Stomach (tissue), 19 donors: ENCODE measurements at places on chromosomes 2 and 18. TPM values are rescaled to one million over a fixed set of nuclear protein-coding genes. Genes with fewer than 3 reads are reported as not detected.
A peak's percentile ranks its signal among the peaks of the same experiment; 100 is the strongest.

GRCh38 chr2:189287982-189288521 is 108.5 kb upstream of the COL5A2 start:
- H3K27ac ChIP-seq = peak overlapping the region; percentile 30
- DNase-seq = no peak
- H3K4me1 ChIP-seq = no peaks in the 10 kb centered on the region
- H3K36me3 ChIP-seq = no peaks in the 10 kb centered on the region
- no peak overlapping the region for H3K4me3 ChIP-seq
- no peaks in the 10 kb centered on the region for H3K27me3 ChIP-seq

GRCh38 chr2:84116143-84116542 is 342.9 kb downstream of the SUCLG1 start:
- no peaks in the 10 kb centered on the region for H3K27me3 ChIP-seq
- no peaks in the 10 kb centered on the region for H3K36me3 ChIP-seq
- H3K27ac ChIP-seq = no peak overlapping the region
- no peak for DNase-seq
- H3K4me3 ChIP-seq = no peak overlapping the region

DNA sequence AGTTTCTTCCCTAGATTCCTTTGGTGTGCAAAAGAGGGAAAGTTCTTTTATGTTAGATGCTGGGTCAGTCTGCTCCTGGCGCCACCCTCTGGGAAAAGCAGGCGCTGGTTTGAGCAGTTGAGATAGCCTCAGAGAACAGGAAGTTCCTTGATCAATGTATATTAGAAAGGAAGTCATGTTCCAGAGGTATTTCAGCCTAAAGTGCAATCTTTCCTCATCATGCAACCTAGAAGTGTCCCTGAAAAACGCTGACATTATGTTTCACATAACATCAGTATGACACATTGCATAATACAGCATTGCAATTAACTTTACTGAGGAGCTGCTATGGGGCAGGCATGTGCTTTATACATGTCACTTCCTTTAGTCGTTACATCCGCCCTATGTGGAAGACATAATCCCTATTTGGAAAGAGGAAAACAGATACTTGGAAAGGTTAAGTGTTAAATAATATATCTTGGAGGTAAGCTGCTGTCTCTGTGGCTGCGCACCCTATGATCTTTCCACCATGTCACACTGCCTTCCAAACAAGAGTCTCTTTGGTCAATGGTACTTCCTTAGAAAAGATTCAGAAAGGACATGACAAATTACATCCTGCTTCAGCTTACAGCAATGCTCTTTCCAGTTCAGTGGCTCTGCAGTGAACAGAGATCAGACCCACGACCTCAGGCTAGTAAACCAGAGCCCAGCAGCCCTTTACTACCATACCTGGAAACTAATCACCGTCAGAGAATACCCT is 369.7 kb downstream of the RAD51AP2 start:
- H3K36me3 ChIP-seq = no peaks in the 10 kb centered on the region
- no peaks in the 10 kb centered on the region for H3K27me3 ChIP-seq
- DNase-seq = peak; percentile 52
- H3K27ac ChIP-seq = no peak overlapping the region
- no peaks in the 10 kb centered on the region for H3K4me1 ChIP-seq

DNA sequence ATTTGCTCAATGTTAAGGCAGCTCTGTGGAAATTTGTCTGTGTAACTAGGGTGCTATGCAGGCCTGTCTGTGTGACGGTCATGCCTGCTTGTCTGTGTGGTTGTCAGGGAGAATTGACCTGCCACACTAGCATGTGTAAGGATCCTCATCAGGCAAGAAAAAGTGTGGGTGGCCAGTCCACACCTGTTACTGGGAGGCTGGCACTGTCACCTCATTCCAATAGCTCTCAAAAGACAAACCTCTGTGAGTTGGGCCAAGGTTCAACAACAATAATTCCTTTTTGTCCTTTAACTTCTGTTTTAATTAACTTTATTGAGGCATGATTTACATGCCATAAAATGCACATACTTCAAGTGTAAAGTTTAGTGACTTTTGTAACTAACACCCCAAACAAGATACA is 4.2 kb upstream of the MARCO start:
- no peaks in the 10 kb centered on the region for H3K36me3 ChIP-seq
- H3K4me3 ChIP-seq = no peak overlapping the region
- no peak for DNase-seq
- no peak overlapping the region for H3K27ac ChIP-seq

DNA sequence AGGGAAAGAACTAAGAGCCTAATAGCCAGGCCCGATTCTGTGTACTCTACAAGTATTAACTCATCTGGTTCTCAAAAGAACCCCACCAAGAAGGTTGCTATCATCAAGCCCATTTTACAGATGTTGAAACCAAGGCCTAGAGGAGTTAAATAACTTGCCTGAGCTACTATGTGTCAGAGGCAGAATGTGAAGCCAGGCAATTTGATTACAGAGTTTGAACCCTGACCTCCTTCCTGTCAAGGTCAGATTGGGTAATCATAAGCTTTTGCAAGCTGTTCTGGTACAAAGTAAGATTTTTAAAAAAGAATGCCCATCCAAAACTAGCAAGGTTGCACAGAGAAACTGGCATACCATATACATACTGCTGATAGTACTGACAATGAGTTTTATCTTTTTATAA is 227.1 kb downstream of the HAUS1 start:
- peaks cover 44% of the 10 kb centered on the region for H3K27me3 ChIP-seq
- H3K4me1 ChIP-seq = peaks cover 33% of the 10 kb centered on the region
- DNase-seq = no peak
- H3K27ac ChIP-seq = no peak overlapping the region

- no peaks in the 10 kb centered on the region for H3K27me3 ChIP-seq
- H3K27ac ChIP-seq = no peak overlapping the region
- peak; percentile 54 for DNase-seq
- H3K4me1 ChIP-seq = peaks cover 16% of the 10 kb centered on the region
- H3K36me3 ChIP-seq = no peaks in the 10 kb centered on the region
Observed at GRCh38 chr2:105641389-105641811, 103.3 kb upstream of the NCK2 start.

DNA sequence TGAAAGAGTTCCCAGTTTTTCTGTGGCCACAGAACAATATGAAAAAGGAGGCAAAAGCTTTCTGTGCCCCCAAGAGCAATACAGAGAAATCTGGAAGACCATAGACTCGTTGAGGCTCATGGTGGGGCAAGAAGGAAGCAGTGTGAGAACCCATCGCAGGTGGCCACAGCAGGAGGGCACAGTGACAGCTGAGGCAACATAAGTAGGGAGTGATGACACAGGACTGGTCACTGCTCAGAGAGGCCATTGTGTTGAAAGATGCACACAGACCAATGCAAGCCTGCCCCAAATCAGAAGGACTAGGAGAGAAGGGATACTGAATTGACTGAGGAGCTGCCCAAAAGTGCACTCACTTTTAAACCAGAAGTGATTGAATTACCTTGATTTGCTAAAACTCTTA is 483.6 kb downstream of the EPHA4 start:
- H3K27ac ChIP-seq = no peak overlapping the region
- no peak for DNase-seq
- no peak overlapping the region for H3K4me3 ChIP-seq
- no peaks in the 10 kb centered on the region for H3K36me3 ChIP-seq

- H3K4me1 ChIP-seq = no peaks in the 10 kb centered on the region
- no peaks in the 10 kb centered on the region for H3K27me3 ChIP-seq
- no peaks in the 10 kb centered on the region for H3K36me3 ChIP-seq
- no peak overlapping the region for H3K27ac ChIP-seq
- no peak for DNase-seq
- no peak overlapping the region for H3K4me3 ChIP-seq
Observed at GRCh38 chr18:10319026-10319425, 135.4 kb upstream of the APCDD1 start.

The GPR35 gene
- total RNA-seq = 35.5 TPM
